Activated naive CD8-positive, alpha-beta T cell treated with anti-CD3 and anti-CD28 coated beads, Interleukin-2, amount 10 ng/mL, durations not matched to agents 7 days and 5 days (primary cell): ENCODE measurements at places on chromosomes 6 and 20. TPM values are rescaled to one million over a fixed set of nuclear protein-coding genes. Genes with fewer than 3 reads are reported as not detected.

- no peak overlapping the region for H3K27ac ChIP-seq
- no peaks in the 10 kb centered on the region for H3K4me1 ChIP-seq
- H3K36me3 ChIP-seq, result no peaks in the 10 kb centered on the region
- no peaks in the 10 kb centered on the region for H3K27me3 ChIP-seq
These were observed 19.5 kb downstream of the CDH4 start for GRCh38 chr20:61271312-61272231.

DNA sequence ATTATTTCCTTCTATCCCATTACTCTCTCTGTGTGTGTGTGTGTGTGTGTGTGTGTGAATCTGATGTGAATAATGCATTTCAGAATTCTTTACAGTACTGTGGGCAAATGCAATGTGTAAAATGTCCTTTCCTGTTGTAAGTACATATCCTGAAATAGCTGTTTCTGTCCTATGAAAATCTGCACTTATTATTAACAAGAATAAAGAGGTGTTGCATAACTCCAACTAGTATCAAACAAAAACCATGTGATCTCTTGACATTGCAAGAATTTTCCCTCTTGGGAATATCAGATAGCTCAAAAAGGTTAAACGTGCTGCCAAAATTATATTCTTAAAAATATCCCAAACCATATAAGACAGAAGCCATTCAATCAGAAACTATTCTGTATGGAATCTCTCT lies 52.0 kb downstream of the LGSN start:
- H3K4me3 ChIP-seq, result no peak overlapping the region
- H3K27me3 ChIP-seq, result no peaks in the 10 kb centered on the region
- H3K36me3 ChIP-seq, result no peaks in the 10 kb centered on the region
- no peaks in the 10 kb centered on the region for H3K4me1 ChIP-seq

- H3K27ac ChIP-seq, result no peak overlapping the region
- no peak overlapping the region for H3K4me3 ChIP-seq
- H3K36me3 ChIP-seq, result peaks cover 5% of the 10 kb centered on the region
- no peak for DNase-seq
- H3K4me1 ChIP-seq, result no peaks in the 10 kb centered on the region
These were observed 193.1 kb upstream of the SIM1 start for GRCh38 chr6:100657678-100658330.

Gene PPIL1
- total RNA-seq, result 19.9 TPM
